Stimulated activated CD8-positive, alpha-beta memory T cell treated with anti-CD3 and anti-CD28 coated beads, Interleukin-4, amount 100 ng/mL, for 4 hours (primary cell): ENCODE measurements at places on chromosomes 2 and 18.

GRCh38 chr2:196295005-196295404, 123.6 kb upstream of the STK17B start:
- no peak for DNase-seq

GRCh38 chr2:241381872-241382271, 25.8 kb downstream of the FARP2 start:
- no peak for DNase-seq

GRCh38 chr2:240128608-240129145, 7.4 kb downstream of the COPS9 start:
- no peak for DNase-seq

DNA sequence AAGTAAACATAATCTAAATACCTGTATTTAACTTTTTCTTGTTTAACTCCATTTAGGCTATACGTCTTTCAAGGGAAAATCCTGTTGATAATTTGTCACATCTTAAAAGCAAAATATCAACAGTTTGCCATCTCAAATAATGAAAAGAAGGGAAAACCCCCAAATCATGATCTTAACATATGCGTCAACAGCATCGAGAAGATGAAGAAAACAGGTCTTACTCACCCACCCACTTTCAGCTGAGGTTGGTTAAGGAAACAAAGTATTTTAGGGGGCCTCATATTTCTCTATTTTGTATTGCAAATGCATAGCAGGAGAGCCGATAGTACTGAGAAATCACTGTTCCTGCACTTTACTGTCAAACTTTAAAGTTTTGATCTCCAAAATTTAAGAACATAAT, 143.1 kb upstream of the COPS8 start:
- no peak for DNase-seq

DNA sequence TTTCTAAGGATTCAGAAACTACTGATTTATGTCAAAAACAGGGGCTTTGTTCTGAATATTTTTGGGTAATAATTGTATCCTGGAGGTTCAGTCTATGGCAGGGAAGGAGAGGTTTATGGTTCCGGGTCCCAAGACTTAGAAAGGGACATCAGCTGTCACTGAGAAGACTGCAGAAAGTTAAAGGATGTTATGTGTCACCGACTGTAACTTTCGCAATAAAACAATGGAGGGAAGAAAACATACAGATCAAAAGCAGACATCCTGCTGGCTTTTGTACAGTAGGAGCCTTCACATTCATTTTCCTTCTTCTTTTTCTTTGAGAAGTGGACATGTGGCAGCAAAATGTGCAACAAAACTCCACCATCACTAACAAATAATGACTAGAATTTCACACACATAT, 900.7 kb upstream of the SOX11 start:
- no peak for DNase-seq

DNA sequence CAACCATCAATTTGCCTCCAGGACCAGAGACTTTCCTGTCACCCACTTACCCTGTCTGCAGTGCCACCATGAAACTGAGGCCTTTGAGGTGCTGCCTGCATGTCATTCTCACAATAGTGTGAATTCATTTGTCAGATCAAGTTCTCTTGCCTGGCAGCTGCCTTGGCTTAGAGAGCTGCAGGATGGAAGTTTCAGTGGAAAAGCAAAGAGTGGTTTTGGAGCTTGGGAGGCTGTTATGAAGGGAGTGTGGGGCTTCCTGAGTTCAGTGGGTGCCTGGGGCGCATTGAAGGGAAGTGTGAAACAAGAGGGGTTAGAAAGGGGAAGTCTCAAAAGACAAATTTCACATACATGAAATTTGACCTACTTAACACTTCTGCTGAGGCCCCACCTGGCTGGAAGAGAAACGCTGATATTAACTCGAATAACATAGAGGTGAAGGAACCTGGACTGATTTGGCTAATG, 7.9 kb upstream of the LBH start:
- DNase-seq: no peak

- DNase-seq: no peak
Observed at GRCh38 chr2:228916416-228917090, 354.5 kb downstream of the PID1 start.

DNA sequence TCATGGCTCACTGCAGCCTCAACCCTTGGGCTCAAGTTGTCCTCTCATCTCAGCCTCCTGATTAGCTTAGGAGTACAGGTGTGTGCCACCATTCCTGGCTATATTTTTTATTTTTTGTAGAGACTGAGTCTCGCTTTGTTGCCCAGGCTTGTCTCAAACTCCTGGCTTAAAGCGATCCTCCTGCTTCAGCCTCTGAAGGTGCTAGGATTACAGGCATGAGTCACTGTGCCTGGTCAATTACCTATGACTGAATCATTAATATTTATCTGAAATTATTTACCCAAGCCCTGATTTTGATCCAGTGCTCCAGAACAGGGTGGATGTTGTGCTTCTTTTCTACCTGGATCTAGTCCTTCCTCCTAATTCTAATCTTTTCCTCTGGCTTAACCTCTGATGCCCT, 87.8 kb downstream of the MAP2 start:
- no peak for DNase-seq

DNA sequence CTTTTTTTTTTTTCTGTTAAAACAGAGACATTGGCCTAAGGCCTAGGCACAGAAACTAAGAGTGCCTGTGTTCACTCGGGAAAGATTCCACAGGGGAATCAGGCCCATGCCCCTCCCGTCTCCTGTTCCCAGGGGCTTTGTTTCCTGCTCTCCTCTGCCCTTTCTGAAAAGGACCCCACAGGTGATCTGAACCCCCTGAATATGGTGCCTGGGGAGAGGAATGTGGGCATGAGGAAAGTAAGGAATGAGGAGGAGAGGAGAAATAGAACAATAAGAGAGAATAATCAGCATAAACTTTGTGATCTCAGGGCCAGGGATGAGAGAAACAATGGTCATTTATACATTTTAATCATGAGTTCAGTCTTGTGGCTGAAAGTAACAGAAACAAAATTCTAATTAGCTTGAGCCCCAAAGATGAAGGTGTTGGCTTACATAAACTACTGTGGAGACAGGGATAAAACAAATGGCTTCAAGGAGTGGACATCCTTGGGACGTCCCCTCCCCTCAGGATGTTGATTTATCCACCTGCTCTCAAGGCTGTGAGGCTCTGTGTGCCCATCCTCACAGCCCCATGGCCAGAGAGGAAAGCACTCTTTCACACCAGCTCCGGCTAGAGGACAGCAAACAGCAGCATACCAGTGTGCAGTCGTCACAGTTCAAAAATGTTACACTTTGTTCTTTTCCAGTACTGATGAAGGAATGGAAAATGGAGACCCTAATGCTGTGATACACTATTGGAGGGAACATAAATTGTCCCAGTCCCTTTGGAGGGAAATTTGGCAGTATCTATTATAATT, 46.4 kb upstream of the MRPL33 start:
- DNase-seq: no peak

DNA sequence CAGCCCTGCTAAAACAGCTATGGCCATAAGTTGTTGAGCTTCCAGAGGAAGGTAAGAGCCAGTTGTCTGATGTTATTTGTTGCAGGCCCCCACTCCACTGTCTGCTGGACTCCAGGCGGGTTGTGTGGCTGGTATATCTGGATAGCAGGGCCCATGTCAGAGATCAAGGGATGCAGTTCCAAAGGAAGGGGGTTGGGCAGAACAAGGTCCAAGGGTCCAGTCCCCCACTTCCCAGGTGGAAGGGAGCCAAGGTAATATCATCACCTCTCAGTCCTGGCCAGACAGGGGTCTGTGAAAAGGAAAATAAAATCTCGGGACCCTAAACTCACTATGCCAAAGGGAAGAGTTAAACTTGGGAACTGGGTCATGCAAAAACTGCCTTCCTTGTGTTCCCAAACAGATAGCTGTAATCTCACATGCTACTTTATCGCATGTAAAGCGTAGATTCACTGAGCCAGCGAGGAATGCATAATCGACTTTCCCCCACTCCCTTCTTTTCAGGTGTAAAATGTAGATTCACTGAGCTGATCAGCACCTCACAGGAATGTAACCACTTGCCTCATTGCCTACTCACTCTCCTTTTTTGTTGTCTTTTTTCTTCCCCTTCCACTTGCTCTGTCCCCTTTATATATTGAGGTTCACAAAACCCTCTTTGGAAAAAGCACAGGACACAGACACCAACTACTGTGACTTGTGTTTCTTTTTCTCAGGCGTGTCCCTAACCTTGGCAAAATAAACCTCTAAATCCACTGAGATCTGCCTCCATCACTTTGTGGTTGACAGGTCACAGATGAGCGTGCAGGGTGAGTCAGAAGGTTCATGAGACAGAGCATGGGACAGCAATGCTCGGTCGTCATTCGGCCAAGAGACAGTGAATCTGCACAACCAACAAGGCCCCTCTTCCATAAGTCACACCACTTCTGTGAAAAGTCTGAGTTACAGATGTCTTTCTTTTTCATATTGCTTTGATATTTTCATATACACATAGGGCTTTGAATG, 255.3 kb upstream of the SIX2 start:
- DNase-seq: no peak

GRCh38 chr2:198127627-198128026, 323.2 kb downstream of the PLCL1 start:
- no peak for DNase-seq

DNA sequence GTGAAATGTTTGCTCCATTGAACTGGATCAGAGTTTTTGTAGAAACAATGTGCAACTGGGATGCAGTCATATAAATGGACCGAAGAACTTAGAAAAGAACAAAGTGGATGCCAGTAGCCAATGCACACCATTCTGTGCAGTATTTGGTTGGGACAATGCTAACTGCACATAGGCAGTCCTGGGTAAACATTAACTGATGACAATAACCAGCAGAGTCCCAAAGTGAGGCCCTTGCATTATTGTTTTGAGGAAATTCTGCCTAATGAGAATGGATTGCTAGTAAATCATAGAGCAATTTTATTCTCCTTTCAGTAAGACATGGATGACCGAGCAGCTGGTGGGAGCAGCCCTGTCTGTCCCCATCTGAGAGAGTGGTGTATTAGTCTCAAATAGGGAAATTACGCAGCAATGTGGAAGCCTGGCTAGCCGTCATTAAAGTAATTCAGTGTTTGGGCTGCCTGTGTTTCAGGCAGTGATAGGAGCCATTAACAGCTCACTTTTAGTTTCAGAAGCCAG, 94.9 kb downstream of the KCTD1 start:
- no peak for DNase-seq

DNA sequence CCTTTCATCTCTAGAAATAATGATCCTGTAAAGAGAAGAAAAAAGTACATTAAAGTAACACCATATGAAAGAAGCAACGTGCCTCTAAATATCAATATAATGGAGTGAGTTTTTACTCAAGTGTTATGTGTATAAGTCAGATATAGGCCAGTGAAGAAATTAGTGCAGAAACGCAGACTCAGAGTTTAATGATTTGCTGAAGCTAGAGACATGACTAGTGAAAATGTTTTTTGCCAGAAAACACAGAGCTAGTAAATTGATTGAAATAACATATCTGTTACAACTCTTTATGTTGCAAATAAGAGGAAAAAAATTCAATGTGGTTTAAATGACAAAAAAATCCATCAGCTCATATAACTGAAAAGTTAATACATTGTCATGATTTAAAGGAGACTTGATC, 217.2 kb upstream of the NXPH2 start:
- no peak for DNase-seq

DNA sequence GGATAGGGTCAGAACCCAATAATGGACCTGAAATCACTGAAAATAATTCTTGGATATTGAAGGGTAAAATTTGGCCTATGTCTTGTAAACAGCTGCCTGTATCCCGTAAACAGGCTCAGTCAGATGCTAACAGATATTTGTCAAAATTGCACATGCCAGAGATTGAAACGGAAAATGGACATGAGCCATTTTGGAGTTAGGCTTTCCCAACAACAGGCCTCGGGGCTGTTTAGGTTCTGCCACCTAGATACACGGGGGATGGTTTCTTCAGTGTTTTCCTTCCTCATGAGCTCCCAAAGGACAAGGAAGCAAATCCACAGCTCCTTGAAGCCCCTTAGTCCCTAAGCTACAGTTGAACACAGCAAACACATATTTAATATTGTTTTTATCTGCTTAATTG, 204.2 kb upstream of the FOSL2 start:
- no peak for DNase-seq

DNA sequence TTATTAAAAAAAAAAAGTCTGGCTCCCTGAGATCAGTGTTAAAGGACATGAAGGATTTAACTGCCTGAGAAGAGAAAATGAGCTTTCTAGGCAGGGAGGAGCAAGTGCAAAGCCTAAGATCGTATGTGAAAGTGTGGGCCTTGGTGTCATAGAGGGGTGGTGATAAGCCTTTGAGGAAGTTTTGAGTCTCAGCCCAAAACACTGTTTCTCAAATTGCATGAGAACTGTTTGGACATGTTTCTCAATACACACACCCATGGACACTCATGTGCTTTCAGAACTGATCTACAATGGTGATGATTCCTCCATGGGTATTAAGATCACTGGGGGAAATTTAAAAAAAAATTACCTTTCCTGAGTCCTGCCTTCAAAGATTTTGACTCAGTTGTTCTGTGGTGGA, 336.7 kb upstream of the RND3 start:
- DNase-seq: no peak

DNA sequence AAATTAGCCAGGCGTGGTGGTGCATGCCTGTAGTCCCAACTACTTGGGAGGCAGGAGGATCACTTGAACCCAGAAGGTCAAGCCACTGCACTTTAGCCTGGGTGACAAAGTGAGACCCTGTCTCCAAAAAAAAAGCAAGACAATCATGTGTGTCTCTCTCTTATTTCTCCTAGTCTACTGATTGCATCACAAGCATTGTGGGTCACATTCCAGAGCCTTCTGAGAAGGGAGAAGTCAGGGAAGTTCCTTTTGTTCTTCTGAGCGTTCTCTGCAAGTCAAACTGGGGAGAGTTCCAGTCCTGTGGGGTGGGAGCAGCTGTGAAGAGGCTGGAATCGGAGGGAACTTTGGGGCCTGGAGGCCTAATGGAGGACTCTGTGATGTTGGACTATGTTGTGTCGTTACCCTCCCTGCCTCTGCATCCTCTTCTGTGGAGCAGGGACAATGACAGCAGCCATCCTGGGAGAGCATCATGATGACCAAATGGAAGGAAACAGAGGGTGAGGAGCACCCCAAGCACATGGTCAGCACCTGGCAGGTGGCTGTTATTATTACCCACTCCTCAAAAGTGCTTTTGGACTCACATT, 115.4 kb downstream of the MRO start:
- no peak for DNase-seq

- no peak for DNase-seq
Observed at GRCh38 chr2:191508738-191509137, 169.2 kb upstream of the NABP1 start.

DNA sequence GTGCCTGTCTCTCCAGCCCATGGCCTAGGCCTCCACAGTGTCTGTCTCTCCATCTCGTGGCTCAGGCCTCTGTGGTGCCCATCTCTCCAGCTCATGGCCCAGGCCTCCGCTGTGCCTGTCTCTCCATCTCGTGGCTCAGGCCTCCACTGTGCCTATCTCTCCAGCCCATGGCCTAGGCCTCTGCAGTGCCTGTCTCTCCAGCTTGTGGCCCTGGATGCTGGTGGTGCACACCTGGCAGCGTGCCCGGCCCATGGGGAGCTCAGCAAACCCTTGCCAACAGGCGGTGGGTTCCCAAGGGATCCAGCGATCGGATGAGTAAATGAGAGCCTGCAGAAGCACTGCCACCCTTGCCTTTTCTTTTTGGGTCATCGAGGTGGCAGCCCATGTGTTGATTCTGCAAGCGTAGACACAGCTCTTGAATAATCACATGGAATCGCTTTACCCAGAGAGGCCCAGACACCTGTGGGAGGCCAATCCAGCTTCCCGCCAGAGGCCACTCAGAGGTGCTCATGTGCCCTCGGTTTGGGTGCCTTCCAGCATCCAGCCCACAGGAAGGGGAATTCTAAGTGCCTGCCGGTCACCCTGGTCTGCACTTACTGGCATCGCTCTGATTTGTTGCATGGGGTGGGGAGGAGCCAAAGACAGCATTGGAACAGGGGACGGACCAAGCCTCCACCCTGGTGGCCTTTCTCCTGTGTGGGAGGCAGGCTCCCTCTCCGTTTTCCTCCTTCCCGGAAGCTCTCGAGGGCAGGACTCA, 101.8 kb upstream of the HDAC4 start:
- no peak for DNase-seq
